ENCODE measurements at places on chromosomes 5 and 9.

DNA sequence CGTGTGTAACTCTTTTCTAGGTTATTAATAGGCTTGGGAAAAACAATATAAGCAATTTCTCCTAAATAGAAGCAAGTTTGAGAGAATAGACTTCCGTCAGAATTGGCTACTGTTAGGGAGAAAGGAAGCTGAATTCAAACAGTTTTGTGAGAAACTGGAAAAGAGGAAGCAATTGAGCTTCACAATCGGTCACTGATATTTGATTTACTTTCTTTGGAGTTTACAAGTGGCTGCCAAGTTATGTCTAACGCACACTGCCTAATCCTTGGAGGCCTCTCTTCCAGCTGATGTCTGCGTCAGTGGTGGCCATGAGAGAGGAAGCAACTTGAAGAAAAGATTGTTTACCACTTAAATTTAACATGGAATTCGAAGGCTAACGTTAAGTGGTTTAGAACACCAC is 319.5 kb downstream of the ADGRV1 start:
- peak; percentile 52 for DNase-seq

GRCh38 chr9:132646726-132647125 is 23.1 kb downstream of the DDX31 start:
- DNase-seq = no peak

GRCh38 chr5:142145106-142145900 is 36.7 kb downstream of the NDFIP1 start:
- peak; percentile 74 for DNase-seq

- DNase-seq = no peak
Observed at GRCh38 chr9:104725014-104725413, 22.5 kb upstream of the NIPSNAP3A start.

DNA sequence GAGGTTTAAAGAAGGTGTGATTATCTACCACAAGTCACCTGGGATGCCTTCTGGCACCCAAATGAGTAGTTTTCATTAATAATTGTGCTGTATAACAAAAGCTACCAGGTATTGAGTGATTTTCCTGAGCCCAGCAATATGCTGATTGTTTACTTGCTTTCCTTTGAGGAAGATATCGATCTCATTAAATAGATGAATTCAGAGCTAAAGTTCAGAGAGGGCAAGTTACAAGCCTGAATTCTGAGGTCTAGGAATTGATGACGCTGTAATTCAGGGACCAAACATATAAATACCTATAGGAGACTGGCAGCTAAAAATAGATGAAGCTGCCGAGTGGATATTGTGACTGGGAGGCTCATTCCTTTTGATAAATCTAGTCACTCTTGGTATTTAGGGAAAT is 1.1 kb downstream of the ERCC6L2 start:
- DNase-seq = no peak

DNA sequence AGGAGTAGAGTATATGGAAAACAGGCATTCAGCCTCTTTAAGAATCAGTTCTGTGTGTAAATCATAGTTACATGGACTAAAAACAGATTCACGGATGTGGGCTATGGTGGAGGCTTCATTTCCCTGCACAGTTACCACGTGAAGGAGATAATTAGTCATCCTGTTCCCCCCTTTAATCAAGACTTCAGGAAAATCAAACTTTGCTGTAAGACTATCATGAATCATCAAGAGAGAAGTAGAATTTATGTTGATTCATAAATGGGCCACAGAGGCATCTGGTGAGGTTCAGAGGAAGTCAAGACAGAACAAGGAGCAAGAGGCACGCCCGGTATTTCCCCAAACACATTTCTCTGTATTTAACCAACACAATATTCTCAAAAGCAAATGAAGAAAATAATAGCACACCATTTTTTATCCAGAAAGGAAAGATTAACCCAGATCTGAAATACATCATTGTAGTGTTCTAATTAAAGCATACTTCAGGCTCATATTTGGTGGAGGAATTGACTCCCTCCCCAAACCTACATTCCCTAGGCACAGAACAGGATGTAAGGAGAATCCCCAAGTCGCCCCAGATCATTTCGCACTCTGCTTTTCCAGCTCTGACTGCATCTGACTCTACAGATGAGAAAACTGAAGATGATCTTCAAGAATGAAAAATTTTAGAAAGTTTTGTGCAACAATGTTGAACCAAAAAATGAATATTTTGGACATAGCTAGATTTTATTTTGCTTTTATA is 175.8 kb upstream of the GAS1 start:
- peak; percentile 6 for DNase-seq

- no peak for DNase-seq
Observed at GRCh38 chr9:75108571-75108970, 20.3 kb downstream of the OSTF1 start.

- no peak for DNase-seq
Observed at GRCh38 chr9:118570066-118570465, 799.2 kb downstream of the BRINP1 start.

DNA sequence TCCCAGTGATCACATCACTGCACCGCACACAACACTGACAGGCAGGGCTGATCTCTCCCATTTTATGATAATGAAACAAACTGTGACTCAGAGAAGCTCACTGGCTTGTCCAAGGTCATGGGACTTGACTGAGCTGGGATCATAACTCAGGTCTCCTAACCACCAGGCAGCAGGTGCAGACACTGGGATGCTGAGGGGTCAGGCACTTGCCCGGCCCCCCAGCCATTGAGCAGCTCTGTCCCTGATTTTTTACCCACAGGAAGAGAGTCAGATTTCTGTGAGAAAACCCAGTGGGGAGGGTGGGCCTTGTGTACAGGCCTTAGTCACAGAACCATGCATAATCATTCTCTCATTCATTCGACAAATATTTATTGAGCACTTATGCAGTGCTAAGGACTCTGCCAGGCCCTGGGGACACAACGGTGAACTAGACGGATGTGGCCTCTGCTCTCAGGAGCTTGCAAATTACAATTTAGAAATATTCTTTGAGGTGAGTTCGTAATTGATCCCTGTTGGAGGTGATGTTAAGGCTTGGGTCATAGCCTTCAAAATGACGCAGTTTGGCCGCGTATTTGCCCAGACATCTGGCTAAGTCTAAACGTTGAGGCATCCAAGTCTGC is 54.5 kb upstream of the TGFBR1 start:
- DNase-seq = no peak

- DNase-seq = no peak
Observed at GRCh38 chr5:9335269-9335668, 210.6 kb downstream of the SEMA5A start.

DNA sequence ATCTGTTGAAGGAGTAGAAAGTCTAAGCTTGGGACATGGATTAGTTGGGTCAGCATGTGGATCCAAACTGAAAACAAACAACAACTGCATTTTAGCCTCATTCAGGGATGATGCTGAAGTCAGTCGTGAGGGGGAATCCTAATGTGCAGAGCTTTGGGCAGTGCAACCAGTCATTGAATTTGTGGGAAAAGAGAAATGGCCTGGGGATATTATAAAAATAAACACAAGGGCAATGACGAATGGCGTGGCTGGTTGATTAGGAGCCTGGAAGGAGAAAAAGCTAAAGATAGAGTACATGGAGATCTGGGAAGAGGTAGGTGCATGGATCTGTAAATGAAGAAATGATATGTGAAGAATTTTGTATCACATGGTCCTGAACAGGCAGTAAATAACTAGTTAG is 477.6 kb downstream of the TLE1 start:
- DNase-seq = no peak

DNA sequence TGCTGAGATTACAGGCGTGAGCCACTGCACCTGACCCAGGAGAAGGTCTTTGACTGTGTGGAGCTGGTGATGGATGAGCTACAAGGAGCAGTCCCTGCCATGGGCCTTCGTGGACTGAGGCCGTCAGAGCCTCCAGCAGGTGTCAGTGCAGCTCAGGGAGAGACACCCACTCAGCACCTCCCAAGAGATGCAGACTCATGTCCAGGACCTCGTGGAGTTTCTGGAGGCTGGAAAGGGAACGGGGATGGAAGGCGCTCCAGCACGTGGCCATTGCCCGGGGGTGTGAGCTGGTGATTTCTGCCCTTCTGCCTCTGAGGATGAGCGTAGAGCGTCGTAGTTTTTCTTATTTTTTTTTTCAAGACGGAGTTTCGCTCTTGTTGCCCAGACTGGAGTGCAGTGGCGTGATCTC is 9.5 kb downstream of the TOR4A start:
- DNase-seq = peak; percentile 46

- DNase-seq = peak; percentile 39
Observed at GRCh38 chr5:40551496-40552491, 127.9 kb upstream of the PTGER4 start.

DNA sequence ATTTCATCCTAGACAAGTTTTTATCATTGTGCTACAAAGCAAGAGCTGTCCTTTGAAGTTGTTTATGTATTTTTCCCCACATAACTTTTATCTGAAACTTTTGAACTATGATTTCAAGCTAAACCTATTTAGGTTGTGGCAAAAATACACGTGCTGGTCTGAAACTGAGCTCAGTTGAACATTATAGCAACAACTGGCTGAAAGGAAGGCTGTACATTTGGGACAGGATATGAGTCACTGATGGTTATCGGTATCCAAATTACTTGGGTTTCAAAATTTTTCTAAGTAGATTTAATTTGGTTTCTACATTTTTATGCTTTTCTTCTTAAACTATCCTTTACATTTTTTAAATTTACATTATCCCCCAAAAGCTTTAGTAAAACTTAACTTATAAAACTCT is 627.3 kb upstream of the NUDT12 start:
- no peak for DNase-seq

- DNase-seq = no peak
Observed at GRCh38 chr5:180334176-180334575, 19.0 kb downstream of the GFPT2 start.

DNA sequence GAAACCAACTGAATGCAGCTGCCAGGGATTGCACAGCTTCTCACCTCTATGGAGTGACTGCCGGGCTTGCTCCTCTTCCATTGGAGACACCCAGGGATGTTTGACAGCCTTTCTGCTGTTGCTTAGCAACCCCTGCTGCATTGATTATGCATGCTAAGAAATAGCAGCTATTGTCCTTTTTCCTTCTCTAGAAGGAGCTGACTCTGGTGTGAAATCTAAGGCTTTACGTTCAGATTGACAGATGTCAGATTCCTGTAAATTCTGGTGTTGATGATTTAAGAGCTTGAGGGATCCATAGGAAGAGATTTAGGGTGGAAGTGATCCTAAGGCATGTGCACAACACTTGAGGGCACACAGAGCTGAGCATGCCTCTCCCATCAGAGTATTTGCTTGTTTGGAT is 267.7 kb downstream of the NTRK2 start:
- DNase-seq = no peak
